ENCODE measurements at places on chromosomes 7 and 10.
A peak's percentile ranks its signal among the peaks of the same experiment; 100 is the strongest.

- ATAC-seq = peak; percentile 18
These were observed 147.3 kb downstream of the CELF2 start for GRCh38 chr10:11164803-11165590.

DNA sequence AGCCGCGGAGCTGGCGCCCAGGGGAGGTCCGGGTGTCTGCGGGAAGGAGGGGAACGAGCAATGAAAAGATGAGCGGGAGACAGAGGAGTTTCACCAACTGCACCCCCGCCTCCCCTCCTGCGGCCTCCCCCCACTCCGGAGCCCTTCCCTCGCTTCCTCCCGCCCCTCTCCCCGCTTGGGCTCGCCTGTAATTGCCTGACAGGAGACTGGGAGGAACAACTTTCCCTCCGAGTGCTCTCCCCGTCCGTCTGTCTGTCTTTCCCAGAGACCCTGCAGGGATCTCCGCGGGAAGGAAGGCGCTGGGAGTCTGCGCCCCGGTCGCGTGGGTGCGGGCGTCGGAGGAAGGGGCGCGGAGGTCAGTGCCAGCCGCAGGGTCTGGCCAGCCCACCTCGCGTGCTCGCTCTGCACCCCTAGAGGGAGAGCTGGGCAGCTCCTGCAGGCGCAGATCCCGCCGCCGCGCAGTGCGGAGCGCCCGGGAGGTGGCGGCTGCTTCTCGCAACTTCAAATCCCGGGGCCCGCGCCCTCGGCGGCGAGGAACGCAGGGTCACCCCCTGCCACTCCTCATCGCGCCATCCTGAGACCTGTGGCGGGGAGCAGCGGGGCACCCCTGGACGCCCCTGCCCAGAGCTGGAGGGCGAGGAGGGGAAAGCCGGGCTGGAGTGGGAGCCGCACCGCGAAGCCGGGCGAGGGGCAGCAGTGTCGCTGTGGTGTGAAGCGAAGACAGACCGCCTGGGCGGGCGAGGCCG lies 511 bp upstream of the NRP1 start:
- peak; percentile 82 for ATAC-seq

GRCh38 chr10:18400201-18400905 lies 251.0 kb downstream of the NSUN6 start:
- ATAC-seq = peak; percentile 85

DNA sequence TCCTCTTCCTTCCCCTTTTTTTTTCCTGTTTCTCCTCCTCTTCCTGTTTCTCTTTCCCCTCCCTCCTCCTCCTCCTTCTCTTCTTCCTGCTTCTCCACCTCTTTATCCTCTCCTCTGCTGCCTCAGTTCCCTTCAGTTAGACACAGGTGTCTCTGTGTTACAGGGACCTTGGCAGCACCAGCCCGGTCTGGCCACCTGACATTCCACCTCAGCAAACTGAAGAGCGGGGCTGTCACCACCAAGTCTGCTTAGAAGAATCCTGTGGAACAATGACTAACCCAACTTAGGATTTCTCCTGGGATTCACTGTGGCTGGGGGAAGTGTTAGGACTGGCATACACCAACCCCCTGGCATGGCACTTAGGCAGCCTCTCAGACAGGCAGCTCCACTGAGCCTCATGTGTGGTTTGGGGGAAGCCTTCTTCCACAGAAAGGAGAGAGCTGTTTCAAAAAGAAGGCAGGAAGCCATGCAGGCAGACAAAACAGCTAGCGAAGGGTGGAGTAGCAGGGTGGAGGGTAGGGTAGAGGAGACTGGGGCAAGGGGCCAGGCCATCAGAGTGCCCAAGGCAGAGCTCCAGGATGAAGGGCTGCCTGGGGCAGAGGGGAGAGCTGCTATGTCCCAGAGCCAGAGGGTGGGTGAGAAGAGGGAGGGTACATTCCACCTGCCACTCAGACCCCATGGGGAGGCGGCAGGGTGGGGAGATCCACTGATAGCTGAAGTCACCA lies 13.2 kb upstream of the GDF10 start:
- ATAC-seq = no peak

DNA sequence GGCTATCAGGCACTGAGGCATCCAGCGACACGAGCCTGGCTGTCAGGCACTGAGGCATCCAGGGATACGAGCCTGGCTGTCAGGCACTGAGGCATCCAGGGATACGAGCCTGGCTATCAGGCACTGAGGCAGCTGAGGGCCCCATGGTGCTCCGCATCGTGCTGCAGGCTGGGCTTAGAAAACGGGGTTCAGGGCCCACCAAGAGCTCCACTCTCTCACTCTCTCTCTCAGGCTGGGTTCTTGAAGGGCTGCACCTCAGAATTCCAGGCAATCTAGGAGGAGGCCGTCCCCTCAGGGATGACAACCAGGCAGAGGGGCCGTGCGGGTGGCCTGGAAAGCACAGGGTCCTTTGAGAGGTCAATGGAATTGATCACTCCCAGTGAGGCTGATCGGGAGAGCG lies 69.0 kb downstream of the CFAP46 start:
- no peak for ATAC-seq

- no peak for ATAC-seq
These were observed 301.6 kb upstream of the HPS1 start for GRCh38 chr10:98748298-98748697.

DNA sequence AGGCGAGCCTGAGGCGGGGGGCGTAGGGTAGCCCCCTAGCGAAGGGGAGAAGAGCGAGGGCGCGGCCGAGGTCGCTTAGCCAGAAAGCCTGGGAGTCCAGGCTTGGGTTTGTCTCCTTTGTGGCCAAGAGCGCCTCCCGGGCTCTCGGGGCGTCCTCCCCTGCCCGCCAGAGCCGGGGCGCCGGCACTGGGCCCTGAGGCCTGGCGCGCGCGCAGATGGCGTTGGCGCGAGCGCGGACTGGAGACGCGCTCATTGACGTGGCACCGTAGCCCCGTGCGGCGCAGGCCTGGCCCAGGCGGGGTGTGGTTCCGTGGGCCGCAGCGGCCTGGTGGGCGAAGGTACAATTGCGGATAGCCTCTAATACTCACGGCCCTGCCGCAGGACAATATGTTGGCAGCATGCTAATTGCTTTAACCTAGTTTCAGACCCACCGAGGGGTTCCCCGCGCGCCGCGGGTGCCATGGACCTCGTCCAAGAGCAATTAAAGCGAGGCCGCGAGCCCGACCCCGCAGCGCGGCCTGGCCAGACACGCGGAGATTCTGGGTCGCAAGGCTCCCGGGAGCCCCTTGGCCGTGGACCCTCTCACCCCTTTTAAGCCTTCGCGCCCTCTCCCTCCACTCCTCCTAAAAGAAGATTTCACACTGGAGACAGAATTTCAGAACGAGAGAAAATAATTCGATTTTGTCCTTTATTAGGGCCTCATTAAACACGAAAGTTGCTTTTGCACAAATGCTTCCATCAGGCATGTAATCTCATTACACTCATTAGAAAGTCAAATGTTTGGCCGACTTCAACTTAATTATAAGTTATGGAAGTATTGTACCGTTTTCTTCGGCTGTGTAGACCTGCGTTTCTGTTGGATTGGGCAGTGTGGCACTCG lies 3.1 kb downstream of the PTF1A start:
- 0 out of 3 replicates have a peak, but pooled peaks have one; percentile 22 for ATAC-seq

- ATAC-seq = no peak
These were observed 88.3 kb upstream of the SEMA3D start for GRCh38 chr7:85275204-85275603.

GRCh38 chr10:97774811-97775294 lies 3.1 kb upstream of the SFRP5 start:
- no peak for ATAC-seq

- no peak for ATAC-seq
These were observed 8.3 kb downstream of the TSPAN14 start for GRCh38 chr10:80462299-80462980.

GRCh38 chr10:129771991-129772431 lies 192.1 kb downstream of the EBF3 start:
- no peak for ATAC-seq

DNA sequence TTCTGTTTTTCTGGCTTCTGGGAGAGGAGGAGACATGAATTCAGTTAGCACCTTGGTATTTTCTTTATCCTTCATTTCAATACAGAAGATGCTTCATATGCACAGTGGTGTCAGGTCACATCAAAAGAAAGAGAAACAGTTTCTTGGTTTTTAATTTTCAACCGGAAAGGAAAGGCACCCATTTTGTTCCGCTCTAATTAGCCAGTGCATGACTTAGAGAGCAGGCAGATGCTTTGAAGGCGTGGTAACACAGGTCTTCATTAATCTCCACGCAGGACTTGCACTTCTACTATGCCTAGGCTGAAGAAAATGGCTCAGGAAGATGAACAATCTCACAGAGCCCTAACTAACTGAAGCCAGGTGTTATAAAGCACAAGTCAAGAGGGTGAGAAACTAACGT lies 70.4 kb upstream of the ATRNL1 start:
- no peak for ATAC-seq

DNA sequence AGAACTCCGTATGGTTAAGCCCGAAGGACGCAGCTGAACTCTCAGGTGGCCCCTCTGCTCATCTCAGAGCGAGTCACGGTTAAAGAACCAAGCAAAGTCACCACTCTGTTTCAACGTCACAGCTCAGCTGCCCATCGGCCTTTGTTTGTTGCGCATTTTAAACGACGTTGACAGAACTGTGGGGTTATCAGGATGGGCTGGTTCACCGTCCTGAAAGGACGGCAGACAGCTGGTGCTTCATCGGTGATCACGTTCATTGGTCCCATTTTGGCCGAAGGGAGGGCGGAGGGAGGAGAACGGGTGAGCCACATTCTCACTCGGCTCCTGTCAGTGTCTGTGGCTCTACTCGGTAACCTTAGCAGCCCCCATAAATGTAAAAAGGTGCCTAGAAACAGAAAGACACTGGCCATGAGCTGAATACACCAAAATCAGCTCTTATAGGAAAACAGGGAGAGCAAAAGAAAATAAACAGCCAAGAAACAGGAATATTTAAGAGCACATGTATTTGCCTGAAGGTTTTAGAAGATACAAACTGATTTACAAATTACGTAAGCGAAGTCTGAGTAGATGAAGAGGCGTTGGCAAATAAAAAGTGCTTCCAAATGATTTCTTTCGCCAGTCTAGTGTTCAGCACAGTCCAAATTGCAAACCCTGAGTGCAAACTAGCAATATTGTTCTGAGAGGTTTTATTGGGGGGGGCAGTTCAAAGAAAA lies 8.4 kb downstream of the PRKAG2 start:
- ATAC-seq = no peak

- ATAC-seq = no peak
These were observed 166.2 kb downstream of the FAM107B start for GRCh38 chr10:14608381-14609001.

- peak; percentile 30 for ATAC-seq
These were observed 76.2 kb upstream of the TMEM168 start for GRCh38 chr7:112866424-112866823.

GRCh38 chr10:129843131-129843541 lies 120.9 kb downstream of the EBF3 start:
- ATAC-seq = no peak

DNA sequence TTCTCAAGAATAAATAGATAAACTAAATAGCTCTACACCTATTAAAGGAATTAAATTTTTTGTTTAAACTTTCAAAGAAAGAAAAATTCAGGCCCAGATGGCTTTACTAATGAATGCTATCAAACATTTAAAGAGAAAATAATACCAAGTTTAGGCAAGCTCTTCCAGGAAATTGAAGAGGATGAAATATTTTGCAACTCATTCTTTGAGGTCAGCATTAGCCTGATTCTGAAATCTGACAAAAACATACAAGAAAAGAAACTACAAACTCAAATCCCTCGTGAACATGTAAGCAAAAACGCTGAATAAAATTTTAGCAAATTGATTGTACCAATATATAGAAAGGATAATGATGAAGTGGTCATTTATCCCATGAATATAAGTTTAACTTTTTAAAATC lies 93.4 kb downstream of the RTKN2 start:
- ATAC-seq = no peak

GRCh38 chr10:113801569-113801968 lies 50.1 kb downstream of the PLEKHS1 start:
- ATAC-seq = no peak

DNA sequence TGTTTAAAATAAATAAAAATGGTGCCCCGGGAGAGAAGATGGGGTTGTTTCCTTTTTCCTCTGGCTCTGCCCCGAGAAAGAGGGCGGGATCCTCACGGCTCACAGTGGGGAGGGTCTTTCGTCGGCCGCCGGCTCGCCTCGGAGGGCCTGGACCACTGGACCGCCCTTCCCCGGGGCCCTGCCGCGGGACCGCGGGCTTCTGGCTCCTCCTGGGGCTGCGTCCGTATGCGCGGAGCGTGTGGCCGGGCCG lies 3.5 kb upstream of the IGF2BP3 start:
- peak; percentile 34 for ATAC-seq

GRCh38 chr10:51029172-51029641 lies 45.1 kb upstream of the PRKG1 start:
- ATAC-seq = peak; percentile 58

GRCh38 chr7:151087245-151088018 lies 1.2 kb downstream of the AGAP3 start:
- peak; percentile 57 for ATAC-seq

- no peak for ATAC-seq
These were observed at the start of gene HOXA6 for GRCh38 chr7:27147199-27148030. Gene HOXA6 (minus strand): TSS chr7:27147774. CDS start chr7:27147749, 25 bp downstream.

- ATAC-seq = peak; percentile 93
These were observed 106.7 kb downstream of the TES start for GRCh38 chr7:116316838-116317628.

- ATAC-seq = no peak
These were observed 25.9 kb downstream of the TBXAS1 start for GRCh38 chr7:139854803-139855497.

GRCh38 chr7:149245244-149245643 lies 5.8 kb downstream of the ZNF212 start:
- ATAC-seq = no peak

GRCh38 chr7:69412331-69413146 lies 185.7 kb upstream of the AUTS2 start:
- ATAC-seq = peak; percentile 90

GRCh38 chr10:44395902-44396670 lies 11.2 kb upstream of the CXCL12 start:
- no peak for ATAC-seq

DNA sequence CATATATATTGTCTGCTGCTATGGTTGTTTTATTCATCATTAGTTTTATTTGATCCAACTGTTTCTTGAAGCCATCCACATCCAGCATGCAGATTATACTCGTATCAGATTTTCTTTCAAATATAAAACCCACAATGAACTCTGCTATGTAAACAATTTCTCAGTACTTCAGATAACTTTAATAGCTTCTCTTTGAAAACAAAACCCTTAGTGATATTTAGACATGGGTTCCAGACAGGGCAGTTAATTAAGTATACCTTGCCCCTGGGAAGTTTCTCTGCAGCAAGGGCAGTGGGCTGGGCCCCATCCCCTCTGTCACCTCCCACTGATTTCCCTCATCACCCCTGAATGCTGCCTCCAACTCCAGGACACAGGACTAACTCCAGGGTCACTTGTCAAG lies 104.3 kb downstream of the GFRA1 start:
- ATAC-seq = no peak

- ATAC-seq = no peak
These were observed 38.4 kb upstream of the HSPA12A start for GRCh38 chr10:116780691-116781205.

DNA sequence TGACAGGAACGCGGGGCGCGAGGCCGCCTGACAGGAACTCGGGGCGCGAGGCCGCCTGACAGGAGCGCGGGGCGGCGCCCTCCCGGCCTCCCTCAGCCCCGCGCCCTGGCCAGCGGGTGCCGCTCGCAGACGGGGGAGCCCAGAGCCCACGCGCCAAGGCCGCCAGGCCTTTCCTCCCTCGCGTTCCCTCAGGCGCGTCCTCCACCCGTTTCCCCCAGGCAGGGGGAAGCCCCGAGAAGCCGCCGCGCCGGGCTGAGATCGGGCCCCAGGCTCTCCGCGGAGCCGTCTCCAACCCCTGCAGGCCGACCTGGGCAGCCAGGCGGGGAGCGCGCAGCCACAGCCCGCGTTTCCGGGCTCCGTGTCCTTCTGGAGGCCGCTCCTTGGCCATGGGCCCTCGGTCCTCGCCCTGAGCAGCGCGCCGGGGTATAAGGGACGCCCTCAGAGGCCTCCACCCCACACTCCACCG lies 17.7 kb downstream of the PTPRN2 start:
- ATAC-seq = no peak

Data from SK-N-SH treated with all-trans-retinoic acid at 6 μM for 48 hours (cell line).